ENCODE measurements at places on chromosomes 5 and 9. TPM values are rescaled to one million over a fixed set of nuclear protein-coding genes. Genes with fewer than 3 reads are reported as not detected.

The PCDH12 gene
- total RNA-seq: not detected

GRCh38 chr5:6468104-6468503 is 19.4 kb downstream of the UBE2QL1 start:
- no peak for DNase-seq

- no peak for DNase-seq
Measured at GRCh38 chr5:160198841-160199409, 30.4 kb upstream of the FABP6 start.

DNA sequence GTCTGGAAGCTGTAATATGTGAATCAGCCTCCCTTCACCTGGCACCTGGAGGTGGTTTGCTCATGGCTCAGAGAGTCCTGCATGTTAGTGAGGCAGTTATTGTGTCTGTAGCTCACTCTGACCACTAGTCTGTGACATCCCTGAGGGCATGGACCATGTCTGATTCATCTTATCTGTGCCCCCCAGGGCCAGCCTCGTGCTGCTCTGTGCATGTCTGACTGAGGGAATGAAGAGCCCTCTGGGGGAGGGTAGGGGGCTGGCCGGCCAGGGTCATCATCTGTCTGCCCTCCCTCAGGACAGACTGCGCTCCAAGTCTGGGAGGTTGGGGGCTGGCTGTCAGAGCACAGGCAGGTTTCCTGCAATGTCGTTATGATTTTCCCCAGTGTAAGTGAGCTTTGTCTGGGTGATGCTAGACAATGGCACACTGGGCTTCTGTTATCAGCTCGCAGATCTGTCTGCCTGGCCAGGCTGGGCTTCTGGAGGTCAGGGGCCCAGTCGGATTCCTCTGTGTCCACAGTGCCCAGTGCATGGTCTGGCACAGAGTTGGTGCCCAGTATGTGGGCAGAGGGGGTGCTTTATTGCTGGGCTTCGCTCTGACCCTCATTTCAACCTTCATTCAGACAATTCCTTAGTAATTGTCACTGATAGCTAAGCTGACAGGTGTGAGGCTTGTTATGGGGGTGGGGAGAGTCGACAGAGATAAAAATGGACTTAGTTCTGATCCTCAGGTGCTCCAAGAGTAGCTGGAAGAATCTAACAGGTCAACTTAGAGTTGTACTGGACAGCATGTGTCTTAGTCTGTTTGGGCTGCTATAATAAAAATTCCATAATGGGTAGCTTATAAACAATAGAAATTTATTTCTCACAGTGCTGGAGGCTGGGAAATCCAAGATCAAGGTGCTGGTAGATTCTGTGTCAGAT is 85.7 kb upstream of the SHB start:
- DNase-seq: no peak

GRCh38 chr9:122403381-122404000 is 32.7 kb downstream of the PTGS1 start:
- DNase-seq: no peak

DNA sequence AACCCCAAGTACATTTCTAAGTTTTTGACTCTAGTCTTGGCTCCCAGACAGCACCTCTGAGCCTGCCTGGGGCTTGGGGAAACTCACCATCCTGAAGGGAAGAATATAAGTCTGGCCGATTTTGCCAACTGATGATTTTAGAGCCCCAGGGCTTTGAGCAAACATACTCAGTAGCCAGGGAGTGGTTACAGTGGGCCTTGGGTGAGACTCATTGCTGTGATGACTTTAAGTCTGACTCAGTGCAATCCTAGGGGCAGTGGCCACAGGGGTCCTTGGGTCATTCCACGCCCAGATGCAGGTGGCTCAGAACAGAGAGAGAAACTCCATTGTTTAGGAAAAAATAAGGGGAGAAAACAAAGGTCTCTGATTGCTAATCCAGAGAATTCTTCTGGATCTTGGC is 312.0 kb upstream of the EDIL3 start:
- no peak for DNase-seq

- DNase-seq: no peak
Measured at GRCh38 chr5:41256400-41256799, 43.1 kb upstream of the C6 start.

DNA sequence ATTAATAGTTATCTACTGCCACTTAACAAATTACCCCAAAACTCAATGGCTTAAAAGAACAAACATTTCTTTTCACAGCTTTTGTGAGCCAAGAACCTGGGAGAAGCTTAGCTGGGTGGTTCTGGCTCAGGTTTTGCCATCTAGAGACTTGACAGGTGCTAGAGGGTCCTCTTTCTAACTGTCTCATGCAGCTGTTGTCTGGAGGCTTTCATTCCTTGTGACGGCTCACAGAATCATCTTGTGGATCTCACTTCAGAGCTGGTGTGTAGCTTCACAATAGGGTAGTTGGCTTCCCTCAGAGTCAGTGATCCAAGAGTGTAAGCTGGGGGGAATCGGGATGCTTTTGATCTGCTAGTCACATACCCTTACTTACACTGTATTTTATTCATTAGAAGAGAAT is 81.2 kb upstream of the APC start:
- no peak for DNase-seq
